ENCODE measurements at places on chromosomes 11 and 22.

- no peak for DNase-seq
Measured at GRCh38 chr11:2914455-2915195, 14.6 kb downstream of the PHLDA2 start.

DNA sequence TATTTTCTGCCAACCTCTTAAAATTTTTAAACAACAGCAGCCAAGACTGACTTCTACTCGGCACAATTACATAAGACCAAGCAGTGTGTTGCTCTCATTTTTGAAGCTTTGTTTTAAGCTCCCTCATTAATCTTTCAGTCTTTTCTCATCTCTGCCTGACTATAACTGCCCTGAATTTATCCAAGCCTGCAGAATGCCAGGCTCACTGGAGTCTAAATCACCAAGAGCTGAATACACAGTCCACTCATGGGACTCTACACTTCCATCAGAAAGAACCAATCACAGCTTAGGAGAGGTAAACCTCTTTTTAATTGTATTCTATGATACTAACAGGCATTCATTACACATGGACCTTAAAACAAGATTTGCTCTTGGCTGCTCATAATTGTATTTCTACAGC, 178.7 kb downstream of the CADM1 start:
- DNase-seq: no peak

DNA sequence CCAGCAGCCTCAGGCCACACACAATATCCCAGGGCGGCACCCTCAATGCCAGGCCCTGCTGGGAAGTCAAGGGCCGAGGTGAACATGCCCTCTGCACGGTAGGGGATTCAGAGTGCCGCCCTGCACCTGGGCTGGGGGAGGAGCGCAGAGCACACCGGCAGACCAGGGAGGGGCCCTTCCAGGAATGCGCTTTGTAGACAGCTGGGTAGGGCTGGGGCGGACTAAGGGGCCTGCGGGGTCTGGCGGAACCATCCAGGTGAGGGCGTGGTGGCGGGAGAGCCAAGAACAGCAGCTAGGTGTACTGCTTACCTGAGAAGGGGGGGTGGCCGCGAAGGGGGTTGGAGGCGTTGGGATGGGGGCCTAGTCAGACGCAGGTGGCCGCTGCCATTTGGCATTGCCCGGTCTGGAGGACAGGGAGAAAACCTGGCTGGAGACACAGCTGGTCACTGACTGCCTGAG, 26.0 kb downstream of the DUSP8 start:
- no peak for DNase-seq

DNA sequence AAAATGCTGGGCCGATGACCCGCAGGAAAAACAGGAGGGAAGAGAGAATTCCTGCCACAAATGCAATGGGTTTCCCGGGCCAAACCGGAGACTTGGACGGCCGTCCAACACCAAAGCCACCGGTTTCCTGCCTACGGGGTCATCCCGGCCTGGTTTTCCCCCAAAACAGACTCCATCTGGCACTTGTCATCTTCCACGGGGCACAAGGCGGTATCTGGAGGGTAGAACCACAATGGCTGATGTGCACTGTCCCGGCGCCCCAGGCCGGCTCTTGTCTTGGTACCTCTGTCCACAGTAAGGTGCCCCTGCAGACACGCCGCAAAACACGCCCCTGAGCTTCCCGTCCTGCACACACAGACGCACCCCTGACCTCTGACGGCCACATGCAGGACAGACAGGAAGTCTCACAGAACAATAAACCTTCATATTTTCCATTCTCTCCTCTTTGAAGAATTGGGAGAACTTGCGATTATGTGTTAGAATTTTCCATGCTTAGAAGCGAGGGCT, 20.1 kb downstream of the CELSR1 start:
- no peak for DNase-seq

GRCh38 chr11:44980533-44981427, 30.1 kb upstream of the TP53I11 start:
- no peak for DNase-seq

DNA sequence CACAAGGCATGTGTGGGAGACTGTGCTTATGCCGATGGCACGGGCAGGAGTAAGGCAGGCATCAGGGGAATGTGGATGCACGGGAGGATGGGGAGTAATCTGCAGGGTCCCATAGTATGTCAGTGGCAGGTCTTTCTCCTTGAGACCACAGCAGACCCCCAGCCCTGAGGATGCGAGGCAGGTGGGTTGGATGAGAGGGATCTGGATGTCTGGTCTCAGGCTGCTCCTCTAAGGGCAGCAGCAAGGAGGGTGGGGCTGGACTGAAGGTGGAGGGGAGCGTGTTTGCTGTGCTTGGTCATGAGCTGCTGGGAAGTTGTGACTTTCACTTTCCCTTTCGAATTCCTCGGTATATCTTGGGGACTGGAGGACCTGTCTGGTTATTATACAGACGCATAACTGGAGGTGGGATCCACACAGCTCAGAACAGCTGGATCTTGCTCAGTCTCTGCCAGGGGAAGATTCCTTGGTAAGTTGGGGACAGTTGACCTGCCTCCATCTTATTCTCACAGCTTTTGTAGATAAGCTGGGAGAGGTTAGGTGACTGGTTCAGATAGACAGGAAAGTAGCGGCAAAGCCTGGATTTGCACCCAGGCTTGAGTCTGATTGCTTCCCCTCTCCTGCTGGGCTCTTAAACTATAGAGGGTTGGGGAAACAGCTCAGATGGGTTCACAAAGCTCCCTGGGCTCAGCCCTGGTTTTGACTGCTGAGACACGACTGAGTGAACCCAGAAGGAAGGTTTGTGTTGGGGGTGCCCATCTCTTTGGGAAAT, at the start of gene APOL1:
Gene APOL1, plus strand, starts transcription at position 380 of the 769 bp plus-strand sequence. CDS start 1,823 bp downstream, outside the sequence.
- DNase-seq: no peak

DNA sequence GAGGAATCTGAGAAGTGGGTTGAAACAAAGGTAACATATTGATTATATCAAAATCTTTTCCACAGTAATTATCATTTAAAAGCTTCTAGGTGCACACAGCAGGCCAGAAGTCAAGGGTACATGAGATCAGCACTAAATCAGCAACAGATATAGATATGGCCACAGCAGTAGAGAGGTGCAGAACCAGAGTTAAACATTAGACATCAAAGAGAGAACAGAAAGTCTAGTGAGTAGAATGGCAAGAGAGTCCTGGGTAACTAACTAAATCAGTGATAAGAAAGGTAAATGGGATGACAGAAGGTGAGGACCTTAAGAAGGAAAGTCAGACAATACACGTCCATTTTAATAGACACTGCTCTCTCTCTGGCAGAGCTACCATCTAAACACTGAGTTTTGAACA, 119.5 kb upstream of the GRIA4 start:
- no peak for DNase-seq

DNA sequence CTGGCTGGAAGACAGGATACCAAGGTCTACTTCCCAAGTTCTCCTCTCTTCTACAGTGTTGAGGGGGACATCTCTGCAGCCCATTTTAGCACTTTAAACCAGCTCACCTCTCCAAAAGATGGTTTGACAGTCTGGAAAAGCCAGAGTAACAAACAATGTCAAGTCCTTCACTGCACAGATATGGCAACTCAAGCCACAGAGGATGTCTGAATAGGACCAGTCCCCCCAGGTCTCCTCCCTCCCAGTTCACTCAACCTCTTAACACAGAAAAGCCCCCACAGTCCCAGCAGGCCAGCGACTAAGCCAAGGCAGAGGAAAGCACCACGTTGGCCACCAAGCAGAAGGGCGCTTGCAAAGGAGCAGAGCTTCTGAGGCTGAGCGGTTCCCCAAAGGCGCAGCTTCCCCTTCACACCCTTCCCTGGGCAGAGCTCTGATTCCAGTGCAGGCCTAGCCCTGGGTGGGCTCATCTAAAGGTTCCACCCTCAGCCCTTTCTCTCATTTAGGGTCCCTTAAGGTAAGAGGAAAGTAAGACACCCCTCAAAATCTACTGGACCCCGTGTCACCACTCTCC, 62.7 kb downstream of the PAK1 start:
- no peak for DNase-seq

GRCh38 chr11:2077061-2077802, 62.0 kb downstream of the IGF2 start:
- no peak for DNase-seq

GRCh38 chr11:62273284-62273683, 3.3 kb downstream of the SCGB2A2 start:
- no peak for DNase-seq

- DNase-seq: peak; percentile 29
Measured at GRCh38 chr11:14249121-14249963, 109.6 kb downstream of the RRAS2 start.

GRCh38 chr11:117731722-117732290, 65.2 kb downstream of the DSCAML1 start:
- DNase-seq: no peak

DNA sequence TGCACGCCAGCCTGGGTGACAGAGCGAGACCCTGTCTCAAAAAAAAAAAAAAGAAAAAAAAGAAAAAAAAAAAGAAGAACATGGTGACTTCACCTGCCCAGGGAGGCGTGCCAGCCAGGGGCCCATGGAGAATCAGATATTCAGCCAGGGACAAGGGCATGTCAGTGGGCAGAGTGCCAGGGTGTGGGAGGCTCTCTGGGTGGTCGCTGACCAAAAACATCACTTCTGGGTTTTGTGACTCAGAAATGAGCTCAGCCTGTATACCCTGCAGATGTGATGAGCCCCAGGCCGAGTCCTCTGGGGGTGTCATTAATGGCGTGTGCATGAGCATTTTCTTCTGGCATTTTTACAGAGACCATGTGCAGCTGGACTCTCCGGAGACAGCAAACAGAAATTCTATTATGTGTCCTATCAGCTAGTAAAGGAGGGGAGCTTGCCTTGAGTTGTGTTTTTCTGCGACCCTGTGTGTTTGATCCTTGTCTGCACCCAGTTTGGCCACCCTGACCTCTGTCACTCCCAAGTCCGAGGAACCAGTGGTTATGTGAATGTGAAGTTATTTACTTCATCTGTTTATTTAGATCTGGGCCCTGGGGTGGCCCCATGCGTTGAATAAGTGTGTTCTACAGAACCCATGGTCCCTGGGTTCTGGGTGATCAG, 53.6 kb downstream of the BCR start:
- DNase-seq: no peak

DNA sequence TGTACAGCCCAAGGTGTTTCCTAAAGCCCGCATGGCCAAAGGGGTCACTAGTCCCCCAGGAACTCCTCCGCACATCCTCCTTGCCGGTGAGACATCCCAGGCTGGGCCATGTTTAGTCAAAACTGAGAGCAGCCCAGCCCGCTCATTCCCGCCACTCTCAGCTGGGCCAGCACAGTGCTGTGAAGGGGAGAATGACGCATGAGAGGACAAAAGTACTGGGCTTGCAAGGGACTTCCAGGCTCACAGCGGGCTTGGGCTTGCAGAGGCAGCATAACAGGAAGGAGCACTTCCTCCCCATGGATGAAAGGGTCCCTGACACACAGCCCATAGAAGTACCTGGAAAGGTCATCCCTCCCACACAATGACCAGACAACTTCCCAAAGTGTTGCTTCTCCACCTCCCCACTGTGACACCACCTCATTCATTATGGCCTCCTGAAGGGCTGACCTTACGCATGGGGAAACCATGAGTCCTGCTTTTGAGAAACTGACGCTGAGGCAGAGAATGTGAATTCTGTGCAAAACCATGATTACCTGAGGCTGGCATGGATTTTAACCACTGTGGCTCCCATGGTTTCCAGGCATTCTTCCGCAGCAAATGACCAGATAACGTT, 19.1 kb downstream of the ETS1 start:
- DNase-seq: no peak

- DNase-seq: no peak
Measured at GRCh38 chr11:12249590-12250260, 127.6 kb upstream of the PARVA start.

DNA sequence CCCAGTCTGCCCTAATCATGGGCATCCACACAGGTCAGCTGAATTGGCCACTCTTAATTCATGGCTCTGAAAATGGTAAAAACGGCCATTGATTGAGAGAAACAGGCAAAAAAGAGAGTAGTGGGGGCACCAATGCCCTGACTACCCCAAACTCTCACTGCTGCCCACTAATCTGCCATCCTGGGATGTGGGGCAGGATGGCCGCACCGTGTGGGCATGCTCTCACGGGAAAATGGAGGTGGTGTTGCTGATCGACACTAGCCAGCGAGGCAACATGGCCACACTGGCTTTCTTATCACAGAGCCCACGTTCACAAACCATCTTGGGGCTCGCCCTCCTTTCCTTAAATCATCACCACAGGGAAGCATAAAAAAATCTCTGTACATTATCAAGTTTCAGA, 11.2 kb upstream of the TUB start:
- DNase-seq: no peak

DNA sequence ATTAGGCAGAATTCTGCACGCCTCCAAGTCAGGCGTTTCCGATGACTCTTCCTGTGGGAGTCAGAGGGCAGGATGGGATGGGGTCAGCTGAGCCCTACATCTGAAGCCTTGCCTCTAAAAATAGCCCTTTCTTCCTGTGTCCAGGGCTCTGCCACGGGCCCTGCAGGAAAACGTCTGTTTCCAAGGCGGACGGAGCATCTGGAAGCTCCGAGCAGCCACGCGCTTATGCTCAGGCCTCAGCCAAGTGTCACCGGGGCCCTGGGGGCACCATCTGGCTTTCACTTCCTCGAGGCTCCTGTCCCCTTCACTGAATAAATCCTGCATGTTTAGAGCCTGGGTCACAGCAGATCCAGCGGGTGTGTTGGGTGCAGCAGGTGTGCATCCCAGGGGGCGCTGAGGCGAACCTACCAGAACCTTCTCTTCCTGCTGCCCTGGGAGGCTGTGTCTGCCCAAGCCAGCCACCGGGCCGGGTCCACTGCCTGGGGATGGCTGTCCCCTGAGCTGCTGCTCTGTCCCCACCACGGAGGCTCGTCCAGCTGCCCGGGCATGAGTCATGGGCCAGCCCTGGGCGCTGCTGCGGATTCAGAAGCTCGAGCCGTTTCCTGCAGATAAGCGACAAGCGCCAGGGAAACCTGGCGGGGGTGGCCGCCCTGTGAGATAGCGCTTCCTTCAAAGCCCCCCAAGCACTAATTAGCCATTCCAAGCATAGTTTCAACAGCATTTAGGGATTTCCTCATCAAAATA, 32.0 kb upstream of the LINC01488 start:
- peak; percentile 61 for DNase-seq

DNA sequence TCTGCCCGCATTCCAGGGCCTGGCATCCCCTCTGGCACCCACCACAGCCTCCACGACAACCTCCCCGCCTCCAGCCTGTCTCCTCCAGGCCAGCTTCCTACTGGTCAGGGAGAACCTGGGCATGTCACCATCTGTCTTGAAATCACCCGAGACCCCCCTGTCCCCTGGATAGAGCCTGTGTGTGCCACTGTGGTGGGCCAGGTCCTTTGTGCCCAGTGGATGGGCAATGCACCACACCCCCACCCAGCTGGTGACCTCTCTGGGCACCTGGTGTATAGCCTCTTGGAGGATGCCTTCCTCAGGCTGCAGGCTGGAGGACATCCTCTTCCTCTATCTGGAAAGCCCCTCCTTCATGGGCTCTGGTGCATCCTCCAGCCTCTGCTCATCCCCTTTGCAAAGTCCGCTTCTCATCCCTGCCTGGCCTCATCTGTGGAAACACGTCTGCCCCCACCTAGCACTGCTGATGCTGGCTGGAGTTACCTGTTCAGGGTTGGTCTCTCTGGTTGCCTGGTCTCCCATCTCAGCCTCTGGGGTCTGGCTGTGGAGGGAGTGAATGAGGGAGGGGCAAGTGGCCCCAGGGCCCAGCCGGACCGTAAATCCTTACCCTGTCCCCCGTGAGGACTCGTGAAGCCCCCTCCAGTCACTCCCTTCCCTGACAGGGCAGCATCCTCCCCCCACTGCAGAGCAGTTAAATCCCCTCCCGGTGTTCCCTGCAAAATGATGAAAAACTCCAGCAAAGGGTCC, 589.6 kb downstream of the TBC1D22A start:
- no peak for DNase-seq
